Caki2 (cell line): ENCODE measurements at places on chromosomes 11 and 22. TPM values are rescaled to one million over a fixed set of nuclear protein-coding genes. Genes with fewer than 3 reads are reported as not detected.

The CARNS1 gene
- 0.03 TPM in 1 of 2 replicates, not detected in the other for total RNA-seq

The RAB38 gene
- total RNA-seq = 12.7 and 21.2 TPM in 2 replicates

The C11orf16 gene
- total RNA-seq = not detected in 2 replicates

- no peak for DNase-seq
Measured at GRCh38 chr11:128705124-128705920, 11.4 kb downstream of the FLI1 start.

DNA sequence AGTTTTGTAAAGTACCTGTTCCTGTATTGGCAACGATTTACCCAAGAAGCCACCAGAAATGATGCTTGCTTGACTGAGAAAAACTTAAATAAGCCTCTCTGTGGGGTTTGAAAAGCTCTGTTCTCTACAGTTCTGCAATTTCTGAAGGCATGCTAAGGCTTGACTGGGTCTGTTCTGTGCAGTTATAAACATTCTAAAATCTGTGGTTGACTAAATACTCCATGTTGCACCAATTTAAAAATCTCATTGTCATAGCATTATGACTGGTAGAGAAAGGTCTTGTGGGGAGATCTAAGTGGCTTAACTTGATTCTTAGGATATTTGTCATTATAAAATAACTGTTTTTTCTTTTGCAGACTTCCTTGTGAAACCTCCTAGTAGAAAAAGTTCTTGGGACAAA is 73.7 kb downstream of the MTMR3 start:
- no peak for DNase-seq

GRCh38 chr11:85685820-85686459 is at the start of gene CCDC89:
CCDC89 (minus strand) TSS chr11:85686195; CDS start chr11:85686130, 65 bp downstream.
- DNase-seq = peak; percentile 96

DNA sequence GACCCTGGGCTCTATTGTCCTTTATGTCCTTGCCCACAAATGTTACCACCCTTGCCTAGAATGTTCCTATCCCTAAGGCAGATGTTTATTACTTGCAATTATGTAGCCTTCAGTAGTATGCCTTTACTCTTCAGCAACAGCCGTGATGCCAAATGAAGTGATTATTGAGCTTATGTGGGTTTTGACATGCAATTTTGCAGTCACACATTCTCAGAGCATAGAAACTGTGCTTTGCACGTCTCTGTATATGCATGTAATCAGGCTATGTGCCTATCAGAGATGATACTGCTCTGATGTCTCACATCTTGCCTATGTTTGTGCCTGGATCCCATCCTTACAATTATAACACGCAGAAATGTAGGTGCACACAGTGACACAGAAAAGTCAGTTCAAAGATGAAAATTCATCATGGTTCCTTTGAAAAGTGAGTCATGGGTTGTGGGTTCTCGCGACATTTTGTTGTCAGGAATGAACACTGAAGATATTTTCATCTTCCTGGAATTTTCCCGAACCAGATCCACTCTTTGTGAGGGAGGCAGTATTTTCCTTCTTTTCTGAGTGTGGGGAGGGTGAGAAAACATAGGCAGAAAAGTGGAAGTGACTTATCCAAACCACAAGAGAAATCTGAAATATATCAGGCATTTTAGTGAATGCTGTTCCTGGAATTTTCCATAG is 81.1 kb downstream of the BMAL1 start:
- no peak for DNase-seq

- DNase-seq = peak; percentile 23
Measured at GRCh38 chr11:32586576-32587190, 3.1 kb downstream of the EIF3M start.

GRCh38 chr11:8023831-8024555 is 36.9 kb downstream of the EIF3F start:
- no peak for DNase-seq

- DNase-seq = no peak
Measured at GRCh38 chr22:27876684-27877083, 42.4 kb downstream of the PITPNB start.
